SJCRH30 (cell line): ENCODE measurements at places on chromosomes 4 and X. TPM values are rescaled to one million over a fixed set of nuclear protein-coding genes. Genes with fewer than 3 reads are reported as not detected.
A peak's percentile ranks its signal among the peaks of the same experiment; 100 is the strongest.

The SOWAHB gene
- not detected in 2 replicates for total RNA-seq

The ARL9 gene
- 0.08 and 0.13 TPM in 2 replicates for total RNA-seq

DNA sequence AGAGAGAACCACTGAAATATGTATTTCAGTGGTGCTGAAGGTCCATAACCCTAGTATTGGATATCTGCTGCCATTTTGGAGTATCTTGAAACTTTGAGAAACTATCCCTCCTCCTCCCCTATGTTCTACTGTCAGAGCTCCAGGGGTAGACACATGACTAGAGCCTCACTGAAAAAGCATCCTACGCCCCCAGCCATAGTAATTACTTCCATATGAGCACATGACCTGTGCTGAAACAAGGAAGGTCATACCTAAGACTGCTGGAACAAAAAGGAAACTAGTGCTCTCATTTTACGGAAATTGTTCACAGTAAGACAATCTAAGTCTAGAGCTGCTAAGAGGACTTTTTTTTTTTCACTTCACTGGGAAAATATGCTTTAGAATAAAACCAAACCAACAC is 42.0 kb upstream of the MAPK10 start:
- no peak overlapping the region for H3K4me3 ChIP-seq
- no peaks in the 10 kb centered on the region for H3K27me3 ChIP-seq
- no peak for DNase-seq

- peak overlapping the region; percentile 89 for H3K27ac ChIP-seq
- peak; percentile 63 for DNase-seq
- H3K36me3 ChIP-seq: no peaks in the 10 kb centered on the region
- no peaks in the 10 kb centered on the region for H3K27me3 ChIP-seq
- H3K4me1 ChIP-seq: peaks cover 10% of the 10 kb centered on the region; the same call in 1 of the 2 replicates
Observed at GRCh38 chrX:118346258-118347094, 570 bp downstream of the WDR44 start.

- H3K27me3 ChIP-seq: no peaks in the 10 kb centered on the region
- H3K4me1 ChIP-seq: no peaks in the 10 kb centered on the region
- H3K36me3 ChIP-seq: no peaks in the 10 kb centered on the region
Observed at GRCh38 chr4:153131596-153131995, 72.6 kb upstream of the TRIM2 start.

- no peak overlapping the region for H3K27ac ChIP-seq
- no peaks in the 10 kb centered on the region for H3K36me3 ChIP-seq
- H3K4me1 ChIP-seq: no peaks in the 10 kb centered on the region
- H3K27me3 ChIP-seq: no peaks in the 10 kb centered on the region
- no peak for DNase-seq
Observed at GRCh38 chr4:174062831-174063230, 220.6 kb downstream of the FBXO8 start.

DNA sequence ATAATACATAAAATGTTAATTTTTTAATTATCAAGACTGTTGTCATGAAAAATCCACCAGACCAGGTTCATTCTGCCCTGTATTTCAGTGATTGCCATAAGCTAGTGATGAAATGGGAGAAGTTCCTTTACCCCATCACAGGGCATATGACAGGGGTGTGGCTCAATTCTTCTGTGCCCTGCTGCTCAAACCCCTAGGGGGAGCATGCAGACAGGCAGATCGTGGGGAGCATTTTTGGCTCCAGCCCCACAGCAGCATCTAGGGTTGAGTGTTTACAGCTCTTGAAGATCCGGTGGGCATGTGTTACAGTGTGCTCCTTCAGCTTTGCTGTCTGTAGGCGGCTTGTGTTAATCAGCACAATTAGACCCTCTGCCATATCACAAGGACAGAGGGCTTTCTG is 700.7 kb downstream of the PCDH18 start:
- H3K4me3 ChIP-seq: no peak overlapping the region
- no peak overlapping the region for H3K27ac ChIP-seq
- no peaks in the 10 kb centered on the region for H3K27me3 ChIP-seq
- no peaks in the 10 kb centered on the region for H3K4me1 ChIP-seq

DNA sequence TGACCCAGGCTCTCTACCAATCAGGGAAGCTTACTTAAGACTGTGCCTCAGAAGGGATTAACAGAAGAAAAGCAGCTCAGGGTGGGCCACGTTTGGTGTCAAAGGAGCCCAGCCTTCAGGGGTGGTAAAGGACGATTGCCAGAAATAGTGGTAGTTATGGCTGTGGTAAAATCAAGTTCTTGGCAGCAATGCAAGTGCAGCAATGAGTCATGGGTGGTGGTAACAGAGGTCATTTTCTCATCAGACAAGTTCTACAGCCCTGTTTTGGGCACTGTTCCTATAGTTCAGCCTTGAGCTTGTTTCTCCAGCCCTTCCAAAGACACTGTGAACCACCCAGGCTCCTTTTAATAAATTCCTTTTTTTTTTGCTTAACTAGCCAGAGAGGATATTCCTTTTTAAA is 120.3 kb downstream of the EFHC2 start:
- no peaks in the 10 kb centered on the region for H3K27me3 ChIP-seq
- no peaks in the 10 kb centered on the region for H3K36me3 ChIP-seq
- H3K4me3 ChIP-seq: no peak overlapping the region
- no peak overlapping the region for H3K27ac ChIP-seq
- no peak for DNase-seq

DNA sequence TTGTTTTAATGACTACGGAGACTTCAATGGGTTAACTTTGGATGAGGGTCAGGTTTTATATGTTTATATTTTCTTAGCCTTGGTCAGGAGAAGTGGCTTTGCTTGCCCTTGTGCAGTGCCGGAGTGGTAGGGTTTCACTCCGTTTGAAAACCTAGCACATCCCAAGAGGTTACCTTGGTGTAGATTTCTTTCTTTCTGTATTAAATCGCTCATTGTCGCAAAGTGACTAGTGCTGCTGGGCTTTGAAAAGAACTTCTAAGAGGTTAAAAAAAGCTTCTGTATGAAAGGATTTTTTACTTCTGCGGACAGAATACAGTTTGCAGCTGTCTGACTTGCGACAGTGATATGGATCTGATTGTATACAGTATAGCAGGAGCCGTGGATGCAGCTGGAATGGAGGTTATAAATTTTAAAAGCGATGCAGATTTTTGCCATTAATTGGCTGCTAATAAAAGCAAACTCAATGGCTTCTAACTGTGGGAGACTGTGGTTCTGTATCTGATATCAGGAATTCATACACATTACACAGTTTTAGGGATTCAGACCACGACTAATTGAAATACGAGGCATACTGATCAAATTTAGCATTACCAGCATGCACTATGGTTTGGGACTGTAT is 340.9 kb upstream of the PITX2 start:
- H3K27ac ChIP-seq: peak overlapping the region; percentile 86
- H3K4me3 ChIP-seq: peak overlapping the region; percentile 48
- no peaks in the 10 kb centered on the region for H3K27me3 ChIP-seq
- H3K4me1 ChIP-seq: peaks cover 69% of the 10 kb centered on the region

GRCh38 chrX:104295636-104296035 is 40.9 kb upstream of the ESX1 start:
- no peaks in the 10 kb centered on the region for H3K27me3 ChIP-seq
- no peak overlapping the region for H3K27ac ChIP-seq
- no peaks in the 10 kb centered on the region for H3K4me1 ChIP-seq
- DNase-seq: no peak
- no peak overlapping the region for H3K4me3 ChIP-seq
- H3K36me3 ChIP-seq: no peaks in the 10 kb centered on the region

DNA sequence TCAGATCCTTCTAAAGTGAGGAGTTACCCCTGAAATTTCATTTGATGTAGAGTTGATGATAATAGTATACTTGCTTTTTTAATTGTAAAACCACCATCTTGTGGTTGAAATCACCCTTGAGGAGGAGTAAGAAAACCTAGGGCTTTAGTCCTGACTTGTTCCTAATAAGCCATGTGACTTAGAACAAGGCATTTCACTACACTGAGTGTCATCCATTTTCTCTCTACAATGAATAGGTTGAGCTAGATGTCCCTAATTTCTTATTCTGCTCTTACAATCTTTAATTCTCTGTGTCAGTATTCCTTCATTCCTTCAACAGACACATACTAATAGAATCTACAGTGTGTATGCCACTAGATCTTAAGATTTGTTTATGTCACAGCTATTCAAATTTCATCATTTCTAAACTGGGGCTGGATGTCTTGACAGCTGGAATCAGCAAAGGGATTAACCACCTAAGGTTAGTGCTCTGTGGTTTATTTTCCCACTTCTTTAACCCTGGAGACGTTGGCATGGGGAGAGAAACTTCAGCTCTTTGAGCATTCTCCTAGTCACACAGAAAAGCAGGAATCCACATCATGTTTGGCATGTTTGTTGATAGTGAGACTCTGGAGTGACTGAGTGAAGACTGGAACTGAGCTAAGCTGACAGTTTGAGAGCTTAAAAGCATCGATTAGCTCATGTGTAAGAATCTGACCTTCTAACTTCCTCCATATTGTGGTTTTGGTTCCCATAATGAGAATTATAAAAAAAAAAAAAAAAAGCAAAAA is 246.3 kb downstream of the NDST4 start:
- H3K4me3 ChIP-seq: no peak overlapping the region
- no peaks in the 10 kb centered on the region for H3K36me3 ChIP-seq
- peak overlapping the region; percentile 34 for H3K27ac ChIP-seq
- DNase-seq: peak; percentile 74
- peaks cover 15% of the 10 kb centered on the region for H3K4me1 ChIP-seq

DNA sequence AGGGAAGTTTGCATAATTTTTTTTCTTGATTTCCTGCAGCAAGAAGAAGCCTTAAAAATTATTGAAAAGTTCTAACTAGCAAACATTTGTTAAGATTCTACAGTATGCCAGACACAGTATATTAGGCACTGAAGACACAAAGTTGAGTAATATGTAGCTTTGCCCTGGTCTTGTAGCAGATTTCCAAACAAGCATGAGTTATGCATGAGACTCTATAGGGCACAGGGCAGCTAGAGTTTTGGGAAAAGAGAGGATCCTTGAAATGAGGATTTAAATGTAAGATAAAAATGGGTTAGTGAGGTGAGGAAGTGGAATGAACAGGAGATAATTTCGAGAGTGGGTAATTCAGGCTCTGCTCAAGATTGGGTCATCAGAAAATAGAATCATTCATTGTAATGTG is 8.6 kb upstream of the GPRIN3 start:
- no peak overlapping the region for H3K4me3 ChIP-seq
- H3K27me3 ChIP-seq: no peaks in the 10 kb centered on the region
- no peak for DNase-seq
- peaks cover 7% of the 10 kb centered on the region; the same call in 1 of the 2 replicates for H3K4me1 ChIP-seq
- no peak overlapping the region for H3K27ac ChIP-seq

- no peaks in the 10 kb centered on the region for H3K27me3 ChIP-seq
- H3K4me1 ChIP-seq: no peaks in the 10 kb centered on the region
- no peak overlapping the region for H3K27ac ChIP-seq
- DNase-seq: no peak
- no peaks in the 10 kb centered on the region for H3K36me3 ChIP-seq
- H3K4me3 ChIP-seq: no peak overlapping the region
Observed at GRCh38 chr4:116724249-116724648, 361.1 kb downstream of the TRAM1L1 start.

DNA sequence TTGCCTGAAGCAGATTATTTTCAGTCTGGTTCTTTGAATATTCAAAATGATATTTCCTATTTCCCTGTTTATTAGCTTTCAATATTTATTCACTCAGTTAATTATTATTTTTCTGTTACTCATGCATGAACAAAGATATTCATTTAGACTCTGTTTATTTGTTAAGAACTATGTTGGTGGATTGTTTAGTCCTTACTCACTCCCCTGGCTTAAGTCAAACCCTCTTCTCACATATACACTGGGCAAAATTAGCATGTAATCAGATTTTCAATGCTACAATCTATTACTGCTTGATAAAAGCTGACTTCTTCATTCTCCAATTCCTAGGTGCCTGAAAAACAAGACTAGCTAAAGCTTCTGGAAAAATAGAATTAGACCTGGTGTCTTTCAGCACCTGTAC is 335.8 kb downstream of the FAT4 start:
- no peak overlapping the region for H3K4me3 ChIP-seq
- H3K36me3 ChIP-seq: no peaks in the 10 kb centered on the region
- no peaks in the 10 kb centered on the region for H3K27me3 ChIP-seq
- no peaks in the 10 kb centered on the region for H3K4me1 ChIP-seq
- DNase-seq: no peak

- peak; percentile 87 for DNase-seq
- H3K4me3 ChIP-seq: no peak overlapping the region
- no peaks in the 10 kb centered on the region for H3K36me3 ChIP-seq
- peaks cover 34% of the 10 kb centered on the region for H3K4me1 ChIP-seq
- H3K27me3 ChIP-seq: no peaks in the 10 kb centered on the region
- peak overlapping the region; percentile 83 for H3K27ac ChIP-seq
Observed at GRCh38 chr4:123599920-123600810, 203.6 kb downstream of the SPRY1 start.

DNA sequence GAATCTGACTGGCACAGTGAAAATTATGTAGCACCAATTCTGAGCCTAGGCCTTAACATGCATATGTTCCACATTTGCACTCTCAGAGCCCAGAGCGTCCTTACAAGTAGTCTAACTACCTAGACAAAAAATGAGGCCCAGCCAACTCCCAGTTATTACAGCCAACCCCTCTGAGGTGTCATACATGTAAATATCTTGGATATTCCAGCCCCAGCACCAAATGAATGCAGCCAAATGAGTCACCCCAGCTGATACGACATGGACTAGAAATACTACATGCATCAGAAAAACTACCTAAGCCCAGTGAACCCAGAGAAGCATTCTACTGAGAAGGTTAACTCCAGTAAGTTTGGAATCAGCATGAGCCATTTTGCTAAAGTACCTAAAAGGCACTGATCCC is 145.1 kb downstream of the STPG2 start:
- no peak overlapping the region for H3K27ac ChIP-seq
- no peaks in the 10 kb centered on the region for H3K4me1 ChIP-seq
- no peak overlapping the region for H3K4me3 ChIP-seq
- H3K27me3 ChIP-seq: no peaks in the 10 kb centered on the region
- no peaks in the 10 kb centered on the region for H3K36me3 ChIP-seq

- no peak overlapping the region for H3K27ac ChIP-seq
- H3K4me1 ChIP-seq: no peaks in the 10 kb centered on the region
- no peaks in the 10 kb centered on the region for H3K27me3 ChIP-seq
- H3K4me3 ChIP-seq: no peak overlapping the region
- no peaks in the 10 kb centered on the region; the same call in 1 of the 2 replicates for H3K36me3 ChIP-seq
- DNase-seq: no peak
Observed at GRCh38 chr4:118155516-118155915, 121.2 kb downstream of the NDST3 start.

DNA sequence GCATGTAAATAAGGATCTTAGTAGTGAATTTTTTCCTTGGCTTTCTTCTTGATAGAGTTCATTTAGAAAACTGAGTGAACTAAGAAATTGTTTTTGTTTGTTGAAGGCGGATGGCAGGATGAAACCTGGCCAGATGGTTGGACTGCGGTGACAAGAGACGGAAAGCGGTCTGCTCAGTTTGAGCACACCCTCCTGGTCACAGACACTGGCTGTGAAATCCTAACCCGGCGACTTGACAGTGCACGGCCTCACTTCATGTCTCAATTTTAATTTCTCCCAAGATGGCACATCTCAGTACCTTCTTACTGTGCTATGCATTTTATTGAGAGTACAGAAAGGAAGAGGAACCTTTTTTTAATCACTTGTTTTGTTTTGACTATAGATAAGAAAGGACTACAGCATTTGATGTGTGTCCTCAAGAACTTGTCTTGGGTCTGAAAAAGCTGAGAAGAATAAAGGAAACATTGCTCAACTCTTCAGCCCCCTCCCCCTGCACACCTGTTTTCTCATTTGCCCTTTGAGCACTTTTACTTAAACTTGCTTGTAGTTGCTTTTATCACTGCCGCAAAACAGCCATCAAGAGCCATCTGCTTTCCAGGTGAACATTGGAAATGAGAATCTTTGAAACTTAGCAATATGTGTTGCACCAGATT is 27.4 kb downstream of the ADH5 start:
- peaks cover 4% of the 10 kb centered on the region; the same call in 1 of the 2 replicates for H3K4me1 ChIP-seq
- H3K4me3 ChIP-seq: no peak overlapping the region
- H3K36me3 ChIP-seq: peaks cover 28% of the 10 kb centered on the region
- DNase-seq: no peak

GRCh38 chr4:44985938-44986337 is 259.6 kb upstream of the GNPDA2 start:
- H3K36me3 ChIP-seq: no peaks in the 10 kb centered on the region
- no peak for DNase-seq
- H3K27ac ChIP-seq: no peak overlapping the region
